Esophagus squamous epithelium (tissue), 5 donors: ENCODE measurements at places on chromosomes 11 and 22.

- H3K4me1 ChIP-seq, result peaks cover 13% of the 10 kb centered on the region
- H3K36me3 ChIP-seq, result peaks cover 13% of the 10 kb centered on the region
- no peak overlapping the region for H3K4me3 ChIP-seq
- H3K27me3 ChIP-seq, result no peaks in the 10 kb centered on the region
- no peak for DNase-seq
Measured at GRCh38 chr11:74142624-74143023, 28.2 kb downstream of the C2CD3 start.

- H3K4me1 ChIP-seq, result no peaks in the 10 kb centered on the region
- H3K36me3 ChIP-seq, result peaks cover 69% of the 10 kb centered on the region
- no peaks in the 10 kb centered on the region for H3K27me3 ChIP-seq
- H3K4me3 ChIP-seq, result no peak overlapping the region
Measured at GRCh38 chr22:47055921-47056320, 293.5 kb downstream of the TBC1D22A start.

GRCh38 chr11:10493041-10493663 is 38.1 kb downstream of the AMPD3 start:
- no peak overlapping the region for H3K4me3 ChIP-seq
- no peak for DNase-seq
- H3K27me3 ChIP-seq, result no peaks in the 10 kb centered on the region

DNA sequence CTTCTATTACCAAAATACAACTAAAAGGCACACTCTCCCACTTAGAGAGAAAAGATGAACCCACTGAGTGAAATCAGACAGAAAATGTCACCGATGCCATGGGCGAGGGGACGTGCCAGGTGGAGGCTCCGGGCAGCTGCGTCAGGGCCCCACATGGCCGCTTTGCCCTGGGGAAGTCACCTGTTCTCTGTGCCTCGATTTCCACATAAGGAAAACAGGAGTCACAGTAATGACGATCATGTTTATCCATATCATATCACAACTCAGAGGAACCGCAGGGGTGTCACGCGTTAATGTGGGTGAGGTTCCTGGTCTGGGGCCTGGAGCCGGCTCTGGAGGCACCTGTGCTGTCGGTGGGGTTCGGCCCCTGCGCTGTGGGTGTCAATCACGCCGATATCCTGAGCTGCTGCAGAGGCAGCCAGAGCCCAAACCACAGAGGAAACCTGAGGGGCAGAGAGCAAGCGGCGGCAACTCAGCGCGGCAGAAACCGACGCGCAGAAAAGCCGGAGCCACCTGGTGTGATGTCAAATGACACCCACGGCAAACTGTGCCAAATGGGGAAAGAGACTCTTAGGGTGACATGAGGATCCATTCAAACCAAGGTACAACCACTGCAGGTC is 243.7 kb downstream of the BRD1 start:
- no peak overlapping the region for H3K4me3 ChIP-seq
- H3K36me3 ChIP-seq, result no peaks in the 10 kb centered on the region
- no peak for DNase-seq
- H3K27ac ChIP-seq, result no peak overlapping the region
- no peaks in the 10 kb centered on the region for H3K27me3 ChIP-seq
- no peaks in the 10 kb centered on the region for H3K4me1 ChIP-seq

GRCh38 chr11:106683435-106683834 is 334.8 kb downstream of the GUCY1A2 start:
- no peaks in the 10 kb centered on the region for H3K36me3 ChIP-seq
- no peak for DNase-seq
- H3K4me1 ChIP-seq, result no peaks in the 10 kb centered on the region
- no peak overlapping the region for H3K4me3 ChIP-seq
- no peak overlapping the region for H3K27ac ChIP-seq

DNA sequence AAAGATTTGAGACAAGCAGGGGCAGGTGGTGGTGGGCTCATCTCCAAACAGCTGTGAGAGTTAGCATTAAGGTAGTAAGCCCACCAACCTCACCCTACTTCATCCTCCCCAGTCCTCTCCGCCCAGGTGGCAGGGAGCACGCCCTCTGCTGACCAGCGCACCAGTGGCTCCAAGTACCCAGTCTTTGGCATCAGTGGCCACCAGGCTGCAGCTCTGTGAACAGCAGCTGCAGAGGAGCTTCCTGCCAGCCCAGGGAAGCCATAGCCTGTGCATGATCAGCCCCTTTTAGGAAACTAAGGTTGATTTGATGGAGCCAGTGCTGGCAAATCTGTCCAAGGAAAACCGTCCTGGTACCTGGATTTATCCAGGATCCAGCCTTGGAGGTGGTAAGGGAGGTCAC is 21.7 kb downstream of the CAVIN3 start:
- H3K4me3 ChIP-seq, result no peak overlapping the region
- H3K36me3 ChIP-seq, result no peaks in the 10 kb centered on the region
- no peak for DNase-seq
- H3K4me1 ChIP-seq, result no peaks in the 10 kb centered on the region

- H3K4me1 ChIP-seq, result peaks cover 14% of the 10 kb centered on the region
- H3K27ac ChIP-seq, result peak overlapping the region; percentile 90
- no peak overlapping the region for H3K4me3 ChIP-seq
- H3K36me3 ChIP-seq, result no peaks in the 10 kb centered on the region
Measured at GRCh38 chr22:45639747-45640102, 31.9 kb upstream of the ATXN10 start.

DNA sequence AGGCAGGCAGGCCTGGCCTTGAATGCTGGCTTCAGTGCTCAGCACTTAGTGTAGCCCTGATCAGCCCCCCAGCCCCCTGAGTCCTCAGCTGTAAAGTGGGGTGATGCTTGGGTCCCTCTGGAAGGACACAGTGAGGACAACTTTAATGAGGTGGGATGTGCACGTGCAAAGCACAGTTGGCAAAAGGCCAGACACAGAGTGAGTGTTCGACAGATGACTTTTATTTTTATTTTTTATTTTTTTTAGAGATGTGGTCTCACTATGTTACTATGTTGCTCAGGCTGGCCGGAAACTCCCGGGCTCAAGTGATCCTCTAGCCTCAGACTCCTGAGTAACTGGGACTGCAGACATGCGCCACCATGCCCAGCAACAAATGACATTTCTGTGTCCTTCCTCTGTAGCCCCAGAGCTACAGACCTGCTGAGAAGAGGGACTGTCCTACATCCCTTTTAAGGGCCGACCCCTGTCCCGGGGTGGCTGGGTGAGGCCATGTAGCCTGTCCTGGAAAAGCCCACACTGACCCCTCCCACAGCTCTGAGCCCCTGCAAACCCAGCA is 6.9 kb upstream of the C11orf96 start:
- DNase-seq, result no peak
- no peak overlapping the region for H3K4me3 ChIP-seq
- no peaks in the 10 kb centered on the region for H3K27me3 ChIP-seq
- no peak overlapping the region for H3K27ac ChIP-seq
- no peaks in the 10 kb centered on the region for H3K36me3 ChIP-seq

DNA sequence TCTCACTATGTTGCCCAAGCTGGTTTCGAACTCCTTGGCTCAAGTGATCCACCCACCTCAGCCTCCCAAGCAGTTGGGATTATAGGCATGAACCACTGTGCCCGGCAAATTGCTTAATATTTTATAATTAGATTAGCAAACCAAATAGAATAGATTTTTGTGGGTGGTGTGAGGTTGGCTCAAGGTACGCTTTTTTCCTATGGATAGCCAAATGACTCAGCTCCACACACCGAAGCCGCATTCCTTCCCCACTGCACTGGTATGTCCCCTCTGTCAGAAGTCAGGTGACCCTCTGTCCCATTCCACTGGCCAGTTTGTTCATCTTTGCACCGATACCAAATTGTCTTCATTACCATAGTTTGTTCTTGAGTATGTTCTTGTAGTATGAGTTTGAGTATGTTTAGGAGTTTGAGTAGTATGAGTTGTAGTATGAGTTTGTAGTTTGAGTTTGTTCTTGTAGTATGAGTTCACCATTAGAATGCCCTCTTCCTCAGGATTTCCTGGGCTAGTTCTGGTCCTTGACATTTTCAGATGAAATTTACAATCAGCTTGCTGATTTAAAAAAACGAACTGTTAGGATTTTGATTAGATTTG is 19.4 kb downstream of the SUSD2 start:
- H3K36me3 ChIP-seq, result no peaks in the 10 kb centered on the region
- H3K4me3 ChIP-seq, result no peak overlapping the region
- H3K27me3 ChIP-seq, result no peaks in the 10 kb centered on the region
- no peaks in the 10 kb centered on the region for H3K4me1 ChIP-seq
- no peak overlapping the region for H3K27ac ChIP-seq

- H3K36me3 ChIP-seq, result no peaks in the 10 kb centered on the region
- no peak overlapping the region for H3K27ac ChIP-seq
- no peak overlapping the region for H3K4me3 ChIP-seq
- DNase-seq, result no peak
- H3K27me3 ChIP-seq, result no peaks in the 10 kb centered on the region
Measured at GRCh38 chr11:104096900-104097299, 60.5 kb downstream of the DDI1 start.

DNA sequence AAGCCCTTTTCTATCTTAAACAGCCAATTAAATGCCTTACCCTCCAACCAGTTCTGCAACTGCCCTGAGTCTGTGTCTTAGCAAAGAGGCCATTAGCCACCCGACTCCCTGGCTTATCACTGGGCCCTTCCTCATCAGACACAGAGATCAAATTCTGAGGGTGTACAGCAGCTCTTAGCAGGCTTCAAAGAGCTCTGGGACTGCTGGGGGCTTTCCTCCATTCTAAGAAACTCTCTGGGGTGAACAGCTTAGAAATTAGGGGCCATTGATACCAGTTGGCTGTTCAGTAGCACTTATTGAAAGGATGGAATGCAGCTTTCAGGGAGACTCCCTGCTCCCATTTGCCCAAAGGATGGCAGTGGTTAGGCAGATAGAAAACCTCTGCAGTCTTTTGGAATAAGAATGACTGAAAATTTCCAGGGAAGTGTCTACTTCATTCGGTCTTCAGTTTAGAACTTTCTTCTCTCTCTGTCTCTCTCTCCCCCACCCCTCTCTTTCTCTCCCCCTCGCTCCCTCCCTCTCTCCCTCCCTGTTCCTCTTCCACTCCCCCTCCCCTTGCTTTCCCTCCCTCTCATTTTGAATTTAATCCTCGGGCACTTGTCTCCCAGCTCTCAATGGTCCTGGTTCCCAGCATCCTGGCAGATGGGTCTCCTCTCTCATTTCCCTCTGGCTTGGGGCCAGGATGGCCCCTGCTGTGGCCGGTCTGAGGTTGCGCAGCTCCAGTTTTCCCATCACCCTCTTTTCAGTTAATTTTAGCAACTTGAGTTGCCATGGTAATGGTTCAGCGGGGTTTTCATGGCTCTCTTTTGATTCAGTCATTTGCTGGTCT is 76.4 kb downstream of the COMMD9 start:
- H3K27me3 ChIP-seq, result no peaks in the 10 kb centered on the region

- H3K27ac ChIP-seq, result no peak overlapping the region
- no peaks in the 10 kb centered on the region for H3K4me1 ChIP-seq
- DNase-seq, result no peak
- H3K36me3 ChIP-seq, result peaks cover 24% of the 10 kb centered on the region
- H3K27me3 ChIP-seq, result no peaks in the 10 kb centered on the region
Measured at GRCh38 chr22:17672417-17672991, 33.9 kb downstream of the BCL2L13 start.

GRCh38 chr11:47257517-47258316 is at the start of gene NR1H3:
NR1H3 (plus strand) TSS chr11:47257996; CDS start chr11:47259217, 1,221 bp downstream.
- DNase-seq, result peak; percentile 23
- peaks cover 67% of the 10 kb centered on the region for H3K4me1 ChIP-seq
- no peaks in the 10 kb centered on the region for H3K27me3 ChIP-seq

GRCh38 chr11:7143908-7144307 is 55.1 kb downstream of the RBMXL2 start:
- no peak for DNase-seq
- no peaks in the 10 kb centered on the region for H3K4me1 ChIP-seq
- H3K27ac ChIP-seq, result no peak overlapping the region
- no peaks in the 10 kb centered on the region for H3K27me3 ChIP-seq
- H3K36me3 ChIP-seq, result no peaks in the 10 kb centered on the region

DNA sequence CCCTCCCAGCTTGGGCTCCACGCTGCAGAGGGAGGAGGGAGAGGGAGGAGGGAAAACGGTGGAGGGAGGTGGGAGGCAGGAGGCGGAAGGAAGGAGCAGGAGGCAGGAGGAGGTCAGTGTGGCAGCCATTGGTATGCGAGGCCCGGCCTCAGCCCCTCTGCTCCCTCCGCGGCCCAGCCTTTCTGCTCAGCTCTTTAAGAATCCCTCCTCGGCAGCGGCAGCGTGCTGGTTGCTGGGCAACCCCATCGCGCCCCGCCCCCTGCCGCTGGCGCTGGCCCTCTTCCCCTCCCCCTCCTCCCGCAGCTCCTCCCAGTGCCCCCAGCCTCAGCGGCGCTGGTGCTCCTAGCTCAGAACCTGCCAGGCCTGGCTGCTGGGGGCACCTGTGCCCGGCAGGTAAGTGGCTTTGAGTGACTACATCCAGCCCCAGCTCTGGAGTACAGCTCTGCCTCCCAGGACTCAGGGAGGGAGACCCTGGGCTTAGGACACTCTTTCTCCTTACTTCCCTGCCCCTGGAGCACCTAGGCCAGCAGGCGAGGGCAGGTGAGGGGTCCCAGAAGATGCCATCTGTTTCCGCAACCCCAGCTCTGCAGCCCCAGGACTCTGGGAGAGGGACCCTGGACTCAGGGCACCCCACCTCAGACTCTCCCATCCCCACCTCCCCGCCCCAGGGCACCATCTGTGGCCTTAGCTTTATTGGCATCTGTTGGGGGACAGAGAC is 7.2 kb upstream of the FLRT1 start:
- no peaks in the 10 kb centered on the region for H3K36me3 ChIP-seq
- no peak overlapping the region for H3K4me3 ChIP-seq
- no peaks in the 10 kb centered on the region for H3K27me3 ChIP-seq
- H3K4me1 ChIP-seq, result peaks cover 6% of the 10 kb centered on the region
- no peak overlapping the region for H3K27ac ChIP-seq

DNA sequence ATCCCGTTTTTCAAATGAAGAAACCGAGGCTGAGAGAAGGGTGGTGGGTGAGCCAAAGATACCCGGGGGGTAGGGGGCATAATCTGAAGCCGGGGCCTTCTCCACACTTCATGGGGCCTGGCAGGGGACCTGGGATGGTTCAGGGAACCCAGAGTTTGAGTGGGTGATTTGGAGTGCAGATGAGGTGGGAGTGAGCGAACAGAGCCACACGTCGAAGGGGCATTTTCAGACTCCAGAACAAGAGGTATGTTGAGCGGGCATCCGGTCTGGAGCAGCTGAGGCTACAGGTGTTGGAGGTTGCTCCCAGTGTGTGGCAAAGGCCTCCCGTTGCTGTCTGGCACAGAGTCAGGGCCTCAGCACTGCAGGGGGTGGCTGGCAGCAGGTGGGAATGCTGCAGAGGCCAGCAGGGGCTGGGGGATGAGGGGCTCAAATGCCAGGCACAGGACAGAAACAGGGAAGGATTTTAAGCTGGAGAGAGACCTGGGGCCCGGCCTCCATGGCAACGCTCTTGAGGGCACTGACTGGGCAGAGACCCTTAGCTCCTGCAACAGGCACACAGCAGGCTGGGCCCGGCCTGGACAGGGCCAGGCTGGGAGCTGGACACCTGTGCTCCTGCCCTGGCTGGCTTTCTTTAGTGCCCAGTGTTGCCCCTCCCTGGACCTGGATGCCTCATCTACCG is 46.2 kb downstream of the WNT11 start:
- no peak for DNase-seq
- peaks cover 6% of the 10 kb centered on the region for H3K4me1 ChIP-seq
- no peaks in the 10 kb centered on the region for H3K27me3 ChIP-seq
- H3K4me3 ChIP-seq, result no peak overlapping the region

- no peaks in the 10 kb centered on the region for H3K36me3 ChIP-seq
- no peak overlapping the region for H3K4me3 ChIP-seq
- H3K27ac ChIP-seq, result no peak overlapping the region
- no peaks in the 10 kb centered on the region for H3K4me1 ChIP-seq
Measured at GRCh38 chr22:24683691-24684090, 80.7 kb downstream of the GGT1 start.

GRCh38 chr11:122004446-122004845 is 111.6 kb downstream of the BLID start:
- no peaks in the 10 kb centered on the region for H3K4me1 ChIP-seq
- H3K4me3 ChIP-seq, result no peak overlapping the region
- H3K27me3 ChIP-seq, result no peaks in the 10 kb centered on the region
- H3K27ac ChIP-seq, result no peak overlapping the region
- H3K36me3 ChIP-seq, result no peaks in the 10 kb centered on the region
- no peak for DNase-seq
